ENCODE measurements at places on chromosomes 1 and 21.

DNA sequence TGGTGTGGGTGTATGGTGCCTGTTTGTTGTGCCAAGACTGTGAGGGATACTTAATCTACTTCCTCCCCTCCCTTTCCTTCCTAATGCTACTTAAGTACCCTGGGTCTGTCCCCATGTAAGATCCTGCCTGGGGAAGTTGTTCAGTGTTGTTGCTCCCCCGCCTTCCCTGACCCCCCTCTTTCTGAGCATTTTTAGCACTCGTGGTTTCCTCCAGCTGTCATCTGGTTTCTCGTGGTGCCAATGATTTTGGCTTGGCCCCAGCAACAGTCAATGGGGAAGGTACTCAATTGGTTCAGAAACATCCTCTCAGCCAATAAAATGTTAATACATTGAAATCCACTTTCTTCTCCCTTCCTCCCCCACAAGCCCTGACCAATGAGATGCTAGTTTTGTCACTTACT, 8.0 kb upstream of the B4GALT3 start:
- peak; percentile 91 for DNase-seq

DNA sequence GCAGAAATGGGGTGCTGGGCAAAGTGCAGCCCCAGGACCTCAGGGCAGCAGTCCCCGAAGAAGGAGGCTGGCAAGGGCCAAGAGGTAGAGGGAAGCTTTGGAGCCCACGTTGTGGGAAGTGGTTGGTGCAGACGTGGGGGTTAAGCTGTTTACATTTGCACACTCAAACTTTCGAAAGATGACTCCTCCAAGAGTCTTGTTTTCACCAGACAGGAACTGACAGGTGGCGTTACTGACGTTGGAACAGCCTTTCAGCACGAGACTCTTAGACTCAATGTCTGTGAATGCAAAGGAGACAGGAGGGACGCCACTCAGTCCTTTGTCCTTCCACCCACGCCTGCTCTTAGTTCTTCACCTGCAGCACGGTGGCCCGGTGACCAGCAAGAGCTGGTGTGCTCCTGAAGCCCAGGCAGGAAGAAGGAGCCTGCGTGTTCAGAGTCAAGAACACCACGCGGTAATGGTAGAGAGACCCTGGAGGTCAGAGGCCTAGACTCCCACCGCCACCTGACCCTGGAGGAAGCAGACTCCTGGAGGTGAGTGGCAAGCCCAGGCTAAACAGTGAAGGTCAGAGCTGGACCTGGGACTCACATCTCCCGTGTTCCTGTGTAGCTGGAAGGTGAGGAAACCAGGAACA, 15.9 kb downstream of the LYPD8 start:
- DNase-seq, result no peak

DNA sequence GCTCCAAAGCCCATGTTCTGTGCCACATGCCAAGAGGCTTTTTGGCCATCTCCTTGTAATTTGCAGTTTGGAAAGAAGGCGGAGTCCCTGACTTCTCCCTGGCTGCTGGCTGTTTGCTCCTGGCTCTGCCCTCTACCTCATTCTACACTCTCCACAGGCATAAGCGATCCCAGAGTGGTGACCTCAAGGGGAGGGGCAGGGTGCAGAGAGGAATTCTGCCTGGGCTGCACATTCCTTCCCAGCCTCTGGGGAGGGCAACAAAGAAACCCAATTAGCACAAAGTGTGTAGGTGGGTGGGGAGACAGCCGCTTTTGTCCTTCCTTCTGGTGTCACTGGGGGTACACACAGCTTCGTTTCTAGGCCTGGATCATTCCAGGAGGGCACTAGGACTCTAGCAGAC, 95.3 kb downstream of the HIVEP3 start:
- no peak for DNase-seq

GRCh38 chr1:204684571-204685235, 835 bp downstream of the LRRN2 start:
- DNase-seq, result no peak

DNA sequence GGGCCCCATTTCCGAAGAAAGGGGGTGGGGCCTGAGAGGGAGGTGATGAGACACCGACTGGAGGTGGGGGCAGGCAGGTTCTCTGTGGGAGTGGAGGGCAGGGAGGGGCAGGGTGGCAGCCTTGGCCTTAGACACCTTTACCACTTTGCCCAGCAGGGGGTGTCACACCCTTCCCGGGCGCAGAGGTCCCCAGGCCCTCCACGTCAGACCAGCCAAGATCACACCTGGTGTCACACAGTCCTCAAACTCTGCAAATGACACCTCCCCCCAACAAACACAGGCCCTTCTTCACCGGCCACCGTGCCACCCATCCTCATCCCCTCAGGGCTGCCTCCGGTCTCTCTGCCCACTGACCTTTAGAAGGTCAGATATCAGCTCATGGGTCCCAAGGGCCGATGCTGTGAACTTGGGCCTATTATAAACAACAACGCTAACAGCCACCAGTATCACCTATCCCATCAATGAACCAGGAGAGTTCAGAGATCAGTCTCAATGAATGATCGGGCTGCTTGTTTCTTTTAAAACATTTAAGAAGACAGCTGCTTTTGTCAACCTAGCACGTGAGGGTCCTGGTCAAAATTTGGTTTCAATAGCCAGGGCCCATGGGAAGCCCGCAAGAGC, 103.9 kb downstream of the CASZ1 start:
- no peak for DNase-seq

DNA sequence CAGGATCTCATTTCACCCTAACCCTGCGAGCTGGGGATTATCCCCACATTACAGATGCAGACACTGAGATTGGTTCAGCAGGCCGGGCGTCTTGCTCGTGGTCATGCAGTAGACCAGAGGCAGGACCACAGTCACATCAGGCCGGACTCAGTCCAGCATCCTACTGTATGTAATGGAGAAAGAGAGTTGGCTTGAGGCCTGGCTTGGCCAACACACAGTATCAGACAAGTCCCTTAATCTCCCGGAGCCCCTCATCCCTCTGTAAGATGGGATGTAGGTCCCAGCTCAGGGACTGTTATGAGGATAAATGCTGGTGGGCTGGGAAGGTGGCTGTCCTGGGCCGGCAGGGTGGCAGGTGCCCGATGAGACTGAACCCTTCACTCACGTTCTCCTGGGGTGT, 66.1 kb upstream of the ACTL8 start:
- DNase-seq, result no peak

- no peak for DNase-seq
Observed at GRCh38 chr1:17118268-17118667, 983 bp downstream of the PADI2 start.

GRCh38 chr1:205670611-205671430, 9.5 kb downstream of the SLC45A3 start:
- DNase-seq, result no peak

DNA sequence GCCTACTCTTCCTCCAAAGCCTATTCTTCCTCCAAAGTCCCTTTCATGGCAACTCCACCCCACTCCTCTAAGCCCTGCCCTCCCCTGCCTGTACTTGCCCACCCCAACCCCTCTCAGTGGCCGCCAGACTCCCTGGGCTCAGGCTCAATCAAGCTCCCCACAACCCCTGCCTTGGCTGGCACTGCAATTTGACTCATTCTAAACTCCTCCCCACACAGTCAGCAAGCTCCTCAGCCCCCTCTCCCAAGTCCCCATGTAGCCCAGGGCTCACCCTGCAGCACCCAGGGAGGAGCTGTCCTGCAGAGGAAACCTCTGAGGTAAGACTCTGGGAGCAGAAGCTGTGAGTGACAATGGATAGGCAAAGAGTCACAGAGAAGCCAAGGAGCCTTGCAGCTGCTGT, 3.6 kb upstream of the VSIG8 start:
- no peak for DNase-seq

GRCh38 chr1:30397576-30397975, 325.8 kb downstream of the MATN1 start:
- DNase-seq, result no peak

- DNase-seq, result no peak
Observed at GRCh38 chr1:32755098-32755809, 52.7 kb upstream of the SYNC start.

DNA sequence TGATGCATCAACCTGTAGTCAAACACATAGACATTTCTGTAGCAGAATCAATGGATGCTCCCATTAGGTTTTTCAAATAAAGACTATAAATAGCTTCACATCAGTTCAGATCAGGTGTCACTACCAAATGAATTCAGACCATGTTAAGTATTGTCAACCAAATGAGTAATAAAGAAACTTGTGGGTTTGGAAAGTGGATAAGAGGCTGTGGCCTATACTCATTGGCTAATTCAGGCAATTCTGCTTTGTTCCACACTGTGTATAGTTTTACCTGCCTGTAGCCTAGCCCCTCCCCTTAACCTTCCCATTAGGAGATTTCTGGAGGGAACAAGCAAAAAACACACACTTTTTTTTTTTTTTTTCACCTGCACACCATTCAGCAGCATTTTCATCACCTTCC, 321.2 kb downstream of the HLX start:
- DNase-seq, result no peak

DNA sequence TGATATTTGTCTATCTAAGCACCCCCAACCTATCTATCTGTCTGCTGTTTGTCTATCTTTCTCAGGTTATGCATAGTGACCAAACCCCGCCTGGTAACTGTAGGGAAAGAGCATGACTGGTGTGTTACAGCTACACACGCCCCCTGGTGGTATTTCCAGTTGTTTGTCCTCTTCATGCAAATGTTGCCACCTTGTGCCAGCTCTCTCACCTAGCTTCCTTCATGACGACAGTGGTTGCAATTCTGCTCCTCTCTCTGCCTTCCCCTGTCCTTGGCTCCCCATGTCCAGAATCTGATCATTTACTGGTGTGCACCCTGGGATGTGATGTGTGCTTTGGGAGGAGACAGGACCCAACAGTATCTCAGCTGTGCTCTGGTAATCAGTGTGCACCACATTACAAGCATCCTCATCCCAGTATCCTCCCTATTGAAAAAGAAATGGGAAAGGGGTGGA, 8.1 kb upstream of the INKA2 start:
- peak; percentile 28 for DNase-seq

GRCh38 chr21:42159560-42160110, 59.3 kb upstream of the ABCG1 start:
- no peak for DNase-seq

DNA sequence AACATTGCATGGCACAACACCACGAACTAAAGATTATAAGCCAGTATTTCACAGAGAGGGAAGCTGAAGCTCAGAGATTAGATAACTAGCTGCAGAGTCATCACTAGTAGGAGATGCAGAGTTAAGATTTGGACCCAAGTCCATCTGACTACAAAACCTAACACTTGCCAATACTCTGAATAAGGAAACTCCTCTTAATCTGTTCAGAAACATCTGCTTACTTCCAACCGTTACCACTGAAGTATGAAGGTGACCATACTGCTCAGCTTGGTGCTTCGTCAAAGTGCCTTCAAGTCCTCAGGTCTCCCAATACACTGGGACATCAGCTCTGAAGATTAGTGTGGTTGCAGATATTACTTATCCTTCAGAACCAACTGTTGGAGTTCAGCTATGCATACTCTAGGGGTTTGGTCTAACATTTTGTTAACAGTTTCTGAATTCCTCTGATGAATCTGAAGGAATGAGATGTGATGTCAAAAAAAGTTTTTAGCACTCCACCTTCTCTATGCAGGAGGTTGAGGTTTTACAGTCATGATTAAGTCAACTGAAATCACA, 179.6 kb downstream of the TPR start:
- DNase-seq, result no peak

- DNase-seq, result no peak
Observed at GRCh38 chr1:15835205-15835740, 12.2 kb upstream of the SPEN start.

- DNase-seq, result no peak
Observed at GRCh38 chr1:3453891-3454810, at the start of gene ARHGEF16. Gene ARHGEF16 (plus strand): TSS chr1:3454665. CDS start chr1:3463085, 8,420 bp downstream.

GRCh38 chr1:218760601-218761570, 412.8 kb upstream of the LYPLAL1 start:
- DNase-seq, result no peak

DNA sequence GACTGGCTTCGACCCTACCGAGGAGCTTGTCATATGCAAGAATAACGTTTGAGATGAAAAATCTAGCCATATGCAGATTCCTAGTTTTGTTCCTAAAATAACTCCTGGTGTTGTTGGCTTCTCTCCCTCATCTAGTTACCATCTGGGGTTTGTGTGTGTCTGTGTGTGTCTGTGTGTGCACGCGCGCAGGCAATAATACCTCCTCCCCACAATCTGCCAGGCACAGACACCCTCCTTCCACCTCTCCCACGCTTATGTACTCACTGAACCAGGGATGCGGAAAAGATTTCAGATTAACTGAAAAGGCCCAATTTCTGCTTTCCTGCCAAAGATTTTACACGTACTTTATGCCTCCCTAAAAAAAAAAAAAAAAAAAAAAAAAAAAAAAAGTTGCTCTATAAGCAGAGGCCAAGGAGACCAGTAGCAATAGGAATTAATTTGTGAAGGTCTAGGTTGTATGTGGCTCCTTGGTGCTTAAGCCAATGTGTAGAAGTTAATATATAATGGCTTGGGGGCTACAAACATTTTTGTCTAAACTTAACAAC, 452.7 kb downstream of the NUF2 start:
- no peak for DNase-seq

GRCh38 chr1:18484721-18485120, 4.0 kb downstream of the KLHDC7A start:
- DNase-seq, result no peak

- no peak for DNase-seq
Observed at GRCh38 chr1:229581485-229581884, 23.0 kb upstream of the ABCB10 start.

GRCh38 chr21:38506661-38507281, 8.5 kb upstream of the ERG start:
- DNase-seq, result no peak

DNA sequence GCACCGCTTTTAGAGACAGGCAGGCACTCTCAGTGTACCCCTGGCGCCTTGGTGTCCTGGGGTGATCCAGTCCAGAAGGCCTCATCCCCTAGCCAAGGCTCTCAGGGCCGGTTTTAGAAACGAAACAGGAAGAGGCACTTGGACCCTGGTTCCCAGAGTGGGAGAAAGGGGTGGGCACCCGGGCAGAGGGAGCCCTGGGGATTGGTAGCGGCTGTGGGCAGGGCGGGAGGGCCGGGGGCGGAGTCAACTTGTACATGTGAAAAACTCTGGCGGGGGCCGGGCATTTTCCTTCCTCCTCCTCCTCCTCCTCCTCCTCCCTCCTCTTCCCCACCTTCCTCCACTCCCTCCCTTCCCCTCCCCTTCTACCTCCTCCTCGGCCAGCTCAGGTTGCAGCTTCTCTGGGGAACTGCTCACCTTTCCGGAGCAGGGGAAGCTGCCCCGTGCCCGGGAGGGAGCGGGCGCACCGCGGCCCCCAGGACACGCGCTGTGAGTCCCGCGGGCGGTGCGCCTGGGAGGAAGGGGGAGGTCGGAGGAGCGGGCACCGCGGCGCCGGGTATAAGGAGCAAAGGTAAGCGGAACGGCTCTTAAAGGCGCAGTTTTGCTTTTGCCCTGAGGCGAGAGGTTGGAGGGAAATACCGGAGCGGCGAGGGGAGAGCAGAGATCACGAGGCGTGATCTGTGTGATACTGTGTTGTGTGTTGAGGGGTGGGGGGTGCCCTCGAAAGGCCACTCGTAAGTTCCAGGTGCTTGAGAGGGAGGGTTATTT, at the start of gene CDK18:
Gene CDK18 (plus strand): TSS at position 359 of the 765 bp plus-strand sequence. CDS start 18,499 bp downstream, outside the sequence.
- DNase-seq, result peak; percentile 95

DNA sequence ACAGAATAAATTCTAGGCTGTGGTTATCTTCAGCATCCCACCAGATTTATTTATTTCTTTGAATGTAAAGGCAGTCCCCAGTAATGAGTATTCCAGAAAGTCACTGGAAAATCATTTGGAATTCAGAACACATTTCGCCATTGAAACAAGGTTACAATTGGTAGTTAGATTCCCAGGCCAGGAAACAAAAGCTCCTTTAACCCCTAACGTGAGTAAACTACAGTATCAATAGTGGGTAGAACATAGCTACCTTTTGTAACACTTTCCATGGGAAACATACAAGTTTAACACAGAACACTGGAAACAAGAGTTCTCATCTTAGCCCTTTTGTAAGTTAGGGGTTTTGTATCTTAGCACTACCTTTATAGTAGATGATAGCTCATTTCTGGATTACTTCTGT, 53.4 kb upstream of the BMP8A start:
- peak; percentile 76 for DNase-seq
